ENCODE measurements at places on chromosomes 13 and 19.

- DNase-seq, result peak; percentile 32
Observed at GRCh38 chr19:51157265-51157664, 15.2 kb downstream of the SIGLEC7 start.

DNA sequence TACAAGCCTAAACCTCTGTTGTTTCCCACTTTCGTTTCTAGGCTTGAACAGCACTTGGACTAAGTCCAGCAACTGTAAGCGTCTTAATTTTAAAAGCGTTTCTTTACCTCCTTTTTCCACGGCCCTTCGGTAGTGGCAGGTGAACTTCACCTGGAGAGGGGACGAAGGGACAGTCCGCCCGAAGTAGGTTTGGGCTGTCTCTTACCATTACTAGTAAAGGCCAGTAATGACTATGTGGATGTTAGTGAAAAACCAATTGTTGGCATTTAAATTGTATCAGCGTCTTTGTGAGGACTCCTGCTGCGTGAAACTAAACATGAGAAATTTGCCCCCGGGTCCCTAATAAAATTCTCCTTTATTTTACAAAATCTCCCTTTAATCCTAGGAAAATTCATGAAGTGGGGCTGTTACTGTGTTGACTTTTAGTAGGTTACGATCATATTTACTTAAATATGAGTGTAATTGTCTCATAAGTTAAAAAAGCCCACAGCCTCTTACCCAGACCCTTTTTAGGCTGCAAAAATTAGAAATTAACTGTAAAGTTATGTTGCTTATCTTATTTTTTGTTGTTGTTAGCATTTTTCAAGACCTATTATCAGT lies 983 bp downstream of the ITM2B start:
- no peak for DNase-seq

- no peak for DNase-seq
Observed at GRCh38 chr13:30429235-30429634, 6.9 kb downstream of the UBE2L5 start.

- no peak for DNase-seq
Observed at GRCh38 chr13:81458170-81458569, 1117.2 kb upstream of the SPRY2 start.

DNA sequence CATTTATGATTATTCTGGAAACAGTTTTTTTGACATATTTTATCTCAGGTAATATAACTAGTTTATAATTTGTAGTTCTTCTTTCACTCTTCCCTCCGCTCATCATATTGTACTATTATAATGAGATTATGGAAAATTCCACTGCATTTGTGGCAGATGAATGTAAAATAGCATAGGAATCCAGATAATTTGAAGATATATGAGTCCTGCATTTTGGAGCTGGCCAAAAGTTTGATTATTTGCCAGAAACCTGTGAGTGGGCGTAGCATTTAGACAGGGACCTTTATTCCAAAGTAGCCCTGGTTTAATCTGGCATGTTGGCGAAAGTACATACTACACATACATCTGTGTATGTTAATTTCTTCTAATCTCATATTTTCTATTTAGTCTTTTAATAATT lies 65.2 kb downstream of the FNDC3A start:
- no peak for DNase-seq

DNA sequence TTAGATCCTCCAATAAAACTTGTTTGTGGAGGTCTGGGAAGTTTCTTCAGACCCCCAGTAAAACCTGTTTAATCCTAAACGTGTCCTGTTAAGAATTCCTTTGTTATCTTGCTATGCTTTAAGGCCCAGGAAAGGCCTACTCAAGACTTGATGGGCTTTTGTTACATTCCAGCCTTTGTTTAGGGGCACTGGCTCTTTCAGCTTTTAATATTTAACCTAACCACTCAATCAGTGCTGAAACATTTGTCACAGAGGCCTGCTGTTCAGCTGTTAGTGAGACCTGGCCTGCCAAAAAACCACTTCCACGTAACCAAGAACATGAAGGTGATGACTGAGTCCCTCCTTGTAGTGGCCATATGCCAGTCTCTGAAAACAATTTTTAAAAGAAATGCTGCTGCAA lies 41.7 kb downstream of the PCDH17 start:
- DNase-seq, result no peak
